ENCODE measurements at places on chromosomes 12 and 14.

GRCh38 chr12:22740656-22741355 lies 115.8 kb downstream of the ETNK1 start:
- DNase-seq, result no peak

- peak; percentile 39 for DNase-seq
Measured at GRCh38 chr14:30621354-30621939, 672 bp upstream of the SCFD1 start.

- no peak for DNase-seq
Measured at GRCh38 chr14:101586531-101587430, 25.5 kb downstream of the DIO3 start.

DNA sequence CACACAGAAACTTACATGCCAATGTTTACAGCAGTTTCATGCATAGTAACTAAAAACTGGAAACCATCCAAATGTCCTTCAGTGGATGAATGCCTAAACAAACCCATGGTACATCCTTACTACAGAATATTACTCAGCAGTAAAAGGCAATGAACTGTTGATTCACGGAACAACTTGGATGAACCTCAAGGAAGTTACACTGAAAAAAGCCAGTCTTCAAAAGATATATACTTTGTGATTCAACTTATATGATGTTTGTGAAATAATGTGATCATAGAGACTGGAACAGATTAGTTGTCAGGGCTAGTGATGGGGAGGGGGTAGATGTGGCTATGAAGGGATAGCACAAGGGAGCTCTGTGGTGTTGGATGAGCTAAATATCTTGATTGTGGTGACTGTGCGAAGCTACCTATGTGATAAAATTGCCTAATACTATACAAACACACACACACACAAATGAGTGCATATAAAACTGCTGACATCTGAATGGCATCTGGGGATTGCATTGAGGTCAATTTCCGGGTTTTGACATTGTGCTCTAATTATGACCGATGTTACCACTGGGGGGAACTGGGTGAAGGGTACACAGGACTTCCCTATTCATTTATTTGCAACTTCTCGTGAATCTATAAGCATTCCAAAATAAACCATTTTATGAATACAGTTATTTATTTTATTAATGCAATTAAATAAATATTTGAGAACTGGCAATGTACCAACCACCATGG lies 94.3 kb downstream of the RIN3 start:
- DNase-seq, result peak; percentile 93

DNA sequence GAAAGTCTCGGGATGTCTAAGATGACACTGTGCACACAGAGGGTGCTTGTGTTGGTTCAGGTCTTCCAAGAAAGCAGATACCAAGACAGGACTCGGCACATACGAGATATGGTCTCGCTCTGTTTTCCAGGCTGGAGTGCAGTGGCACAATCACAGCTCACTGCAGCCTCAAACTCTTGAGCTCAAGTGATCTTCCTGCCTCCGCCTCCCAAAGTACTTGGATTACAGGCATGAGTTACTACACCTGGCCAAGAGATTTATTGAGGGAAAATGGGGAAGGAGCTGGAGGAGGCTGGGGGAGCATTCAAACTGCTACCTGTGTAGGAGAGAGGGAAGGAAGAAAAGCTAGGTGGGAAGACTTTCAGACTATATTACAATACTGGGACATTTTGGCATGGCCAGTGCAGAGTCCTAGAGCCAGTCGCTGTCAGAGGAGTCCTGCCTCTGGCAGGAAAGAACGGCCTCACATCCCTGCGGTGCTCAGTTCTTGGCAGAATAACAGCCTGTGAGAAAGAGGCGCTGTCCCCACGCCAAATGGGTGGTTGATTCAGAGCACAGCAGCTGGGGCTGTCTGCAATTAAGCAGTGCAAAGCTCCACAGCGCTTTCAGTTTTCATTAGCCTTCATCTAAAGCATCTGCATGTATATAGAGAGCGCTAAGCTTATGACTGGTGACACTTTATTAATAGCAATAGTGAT lies 18.3 kb downstream of the SLC17A8 start:
- peak; percentile 71 for DNase-seq

- DNase-seq, result no peak
Measured at GRCh38 chr12:64780531-64781279, 21.5 kb upstream of the GNS start.

DNA sequence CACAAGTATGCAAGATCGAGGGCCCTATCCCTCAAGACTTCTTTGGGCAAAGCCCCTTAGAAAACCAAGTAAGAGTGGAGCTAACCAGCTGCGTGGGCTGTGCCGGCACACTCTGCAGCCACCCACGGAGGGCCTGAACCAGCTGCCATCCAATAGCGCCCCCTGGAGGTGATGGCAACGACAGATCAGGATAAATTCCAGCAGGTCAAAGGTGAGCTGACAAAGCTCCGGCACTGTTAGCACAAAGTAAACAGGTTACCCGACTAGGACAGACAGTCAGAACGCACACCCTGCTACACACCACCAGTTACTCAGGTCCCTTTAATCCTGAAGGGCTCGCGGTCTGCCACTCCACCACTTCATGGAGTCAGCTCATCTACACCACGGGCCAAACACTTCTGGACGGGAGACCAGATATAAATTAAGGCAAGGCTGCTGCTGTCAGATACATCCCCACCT lies 4.9 kb downstream of the ZBTB39 start:
- DNase-seq, result peak; percentile 78

DNA sequence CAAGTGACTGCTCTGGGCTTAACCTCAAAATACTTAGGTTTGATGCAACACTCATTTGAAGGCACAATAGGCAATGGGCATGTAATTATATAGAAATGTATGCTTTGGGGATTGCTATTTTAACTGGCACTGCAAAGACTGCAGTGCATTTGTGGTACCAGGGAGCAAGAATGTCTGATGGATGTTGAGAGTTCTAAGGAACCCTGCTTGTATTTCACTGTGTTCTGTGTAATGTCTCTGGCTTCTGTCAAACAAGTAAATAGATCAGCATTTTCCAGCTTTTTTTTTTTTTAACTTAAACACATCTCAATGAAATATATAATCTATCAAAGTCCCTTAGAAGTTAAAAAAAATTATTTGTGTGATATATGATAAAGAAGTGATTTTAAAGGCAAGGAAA lies 94.8 kb upstream of the ATP2B1 start:
- no peak for DNase-seq

GRCh38 chr12:49201595-49202295 lies 12.9 kb upstream of the TUBA1A start:
- peak; percentile 91 for DNase-seq

All from choroid plexus epithelial cell (primary cell).